ENCODE measurements at places on chromosomes 6 and 20. TPM values are rescaled to one million over a fixed set of nuclear protein-coding genes. Genes with fewer than 3 reads are reported as not detected.

GRM1 gene
- total RNA-seq, result 0.29 TPM

DNA sequence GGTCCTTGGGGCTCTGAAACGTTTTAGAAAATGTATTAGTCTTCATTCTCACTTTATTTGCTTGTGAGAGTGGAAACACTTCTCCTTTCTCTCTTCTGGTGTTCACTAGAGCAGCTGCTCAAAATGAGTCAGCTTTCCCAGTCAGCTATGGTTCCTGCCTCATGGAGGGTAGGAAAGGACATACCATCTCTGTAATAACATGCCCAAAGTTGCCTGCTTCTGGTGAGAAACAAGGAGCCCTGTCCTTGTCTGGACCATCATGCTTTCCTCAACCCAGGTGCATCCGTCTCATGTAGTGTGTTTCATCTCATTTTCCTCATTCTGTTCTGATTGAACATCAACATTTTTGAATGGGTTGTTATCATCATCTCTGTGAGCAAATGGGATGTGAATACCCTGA, 17.1 kb upstream of the TINAG start:
- no peak for DNase-seq

DNA sequence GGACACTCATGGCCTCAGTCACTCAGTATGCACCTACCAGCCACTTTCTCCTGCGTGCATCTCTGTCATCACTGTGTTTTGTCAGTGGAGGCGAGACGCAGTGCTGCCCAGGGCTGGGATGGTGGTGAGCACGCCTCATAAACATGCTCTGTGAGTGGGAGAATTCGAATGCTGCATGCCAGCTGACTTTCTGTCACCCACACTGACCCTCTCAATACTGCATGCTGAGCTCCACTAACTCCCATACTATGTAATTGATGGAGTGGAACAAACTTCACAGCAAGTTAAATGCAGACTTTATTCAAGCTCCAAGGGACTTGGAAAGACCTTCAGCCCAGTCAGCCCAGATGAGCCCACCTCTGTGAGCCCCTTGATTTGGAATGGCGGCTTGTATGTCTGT, 22.7 kb upstream of the GGTLC1 start:
- DNase-seq, result no peak

DNA sequence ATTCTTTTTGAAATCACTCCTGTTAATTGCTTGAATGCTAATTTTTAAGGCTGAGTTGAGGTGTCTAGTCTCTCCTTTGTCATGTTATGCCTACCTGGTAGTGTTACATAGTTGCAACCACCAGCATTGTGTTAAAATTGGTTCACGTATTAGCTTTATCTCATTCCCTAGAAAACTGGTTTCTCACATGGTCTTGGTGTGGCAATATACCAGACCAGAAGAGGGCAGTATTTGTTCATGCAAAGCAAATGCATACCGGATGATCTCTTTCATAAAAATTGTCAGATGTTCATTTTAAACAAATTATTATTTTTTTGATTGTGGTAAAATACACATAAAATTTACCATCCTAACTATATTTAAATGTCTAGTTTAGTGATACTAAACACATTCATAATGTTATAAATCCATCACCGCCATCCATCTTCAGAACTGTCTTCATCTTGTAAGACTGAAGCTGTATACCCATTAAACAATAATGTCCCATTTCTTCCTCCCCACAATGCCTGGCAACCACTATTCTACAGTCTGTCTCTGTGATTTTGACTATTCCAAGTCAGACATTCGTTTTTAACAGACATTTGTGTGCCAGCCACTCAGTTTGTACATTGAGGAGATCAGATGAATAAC, 92.8 kb downstream of the ATRN start:
- DNase-seq, result no peak

GRCh38 chr20:51195419-51195901, 172.6 kb upstream of the KCNG1 start:
- DNase-seq, result no peak

DNA sequence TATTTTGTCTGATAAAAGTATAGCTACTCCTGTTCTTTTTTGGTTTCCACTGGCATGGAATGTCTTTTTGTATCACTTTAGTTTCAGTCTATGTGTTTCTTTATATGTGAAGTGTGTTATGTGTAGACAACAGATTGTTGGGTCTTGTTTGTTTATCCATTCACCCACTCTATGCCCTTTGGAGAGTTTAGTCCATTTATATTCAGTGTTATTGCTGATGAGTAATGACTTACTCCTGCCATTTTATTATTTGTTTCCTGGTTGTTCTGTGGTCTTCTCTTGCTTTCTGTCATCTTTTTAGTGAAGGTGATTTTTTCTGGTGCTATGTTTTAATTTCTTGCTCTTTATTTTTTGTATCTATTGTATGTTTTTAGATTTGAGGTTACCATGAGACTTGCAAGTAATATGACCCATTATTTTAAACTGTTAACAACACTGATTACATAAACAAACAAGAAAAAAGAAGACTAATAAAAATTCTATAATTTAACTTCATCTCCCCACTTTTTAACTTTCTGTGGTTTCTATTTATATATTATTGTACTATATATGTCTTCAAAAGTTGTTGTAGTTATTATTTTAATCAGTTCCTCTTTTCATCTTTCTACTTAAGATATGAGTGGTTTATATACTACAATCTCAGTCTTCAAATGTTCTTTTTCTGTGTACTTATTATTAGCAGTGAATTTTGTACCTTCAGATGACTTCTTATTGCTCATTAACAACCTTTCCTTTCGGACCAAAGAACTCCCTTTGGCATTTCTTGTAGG, 323.4 kb downstream of the BTBD9 start:
- no peak for DNase-seq

Measured in right cardiac atrium (tissue), 5 donors.